Naive thymus-derived CD8-positive, alpha-beta T cell (primary cell): ENCODE measurements at places on chromosomes 12 and 14. TPM values are rescaled to one million over a fixed set of nuclear protein-coding genes. Genes with fewer than 3 reads are reported as not detected.

C12orf54 gene
- not detected for total RNA-seq

KLHL33 gene
- total RNA-seq: 0.52 TPM

SLC6A13 gene
- 3.1 TPM for total RNA-seq

CLEC4C gene
- total RNA-seq: not detected

SLC10A1 gene
- not detected for total RNA-seq

DCN gene
- total RNA-seq: not detected

LRP1-AS gene
- not detected for total RNA-seq

HOXC4 gene
- 0.63 TPM for total RNA-seq

PFDN5 gene
- total RNA-seq: 663 TPM

KRT86 gene
- total RNA-seq: not detected

RNASE7 gene
- total RNA-seq: not detected

NOS1 gene
- total RNA-seq: not detected

FRMD6 gene
- 4.1 TPM for total RNA-seq

SERPINA10 gene
- not detected for total RNA-seq

SLC24A4 gene
- total RNA-seq: not detected

ADAMTS20 gene
- total RNA-seq: not detected

ZC2HC1C gene
- total RNA-seq: 0.70 TPM

FGF23 gene
- not detected for total RNA-seq

DNA sequence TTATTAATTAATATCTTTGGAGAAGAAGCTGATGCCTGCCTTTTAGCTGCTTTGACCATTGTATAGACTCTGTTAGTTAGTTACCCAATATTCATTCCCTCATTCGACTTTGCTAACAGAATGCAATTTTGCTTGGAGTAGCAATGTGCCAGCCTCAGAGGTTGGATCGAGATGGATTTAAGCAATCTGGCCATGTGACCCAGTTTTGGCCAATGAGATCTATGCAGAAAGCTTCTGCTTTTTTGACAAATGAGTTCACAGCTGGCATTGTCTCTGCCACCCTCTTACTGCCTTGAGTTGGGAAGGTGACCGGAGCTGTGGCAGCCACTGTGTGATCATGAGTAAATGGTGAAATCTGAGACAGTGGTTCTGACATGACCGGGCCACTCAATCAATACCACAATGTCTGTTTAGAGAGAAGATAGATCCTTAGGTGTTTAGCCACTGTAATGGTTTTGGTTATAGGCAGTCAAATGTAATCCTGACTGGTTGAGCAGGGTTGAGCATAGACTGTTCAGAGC, 74.9 kb upstream of the MED13L start:
- no peak for DNase-seq

- DNase-seq: no peak
Observed at GRCh38 chr12:82458101-82458500, 99.8 kb downstream of the METTL25 start.

DNA sequence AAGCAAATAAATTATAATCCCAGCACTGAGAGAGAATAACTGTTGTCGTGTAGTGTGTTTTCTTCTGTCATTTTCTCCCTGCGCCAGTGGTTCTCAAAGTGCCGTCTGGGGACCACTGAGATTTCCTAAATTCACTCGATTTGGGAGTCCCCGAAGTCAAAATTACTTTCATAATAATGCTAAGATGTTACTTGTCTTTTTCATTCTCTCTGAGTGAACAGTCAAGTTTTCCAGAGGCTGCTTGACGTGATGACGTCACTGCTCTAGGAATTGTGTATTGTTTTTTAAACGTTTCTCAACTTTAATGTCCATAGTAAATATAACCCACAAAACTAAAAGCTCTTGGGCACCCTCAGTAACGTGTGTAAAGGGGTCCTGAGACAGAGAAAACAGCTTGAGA, 796 bp upstream of the POP5 start:
- DNase-seq: no peak

DNA sequence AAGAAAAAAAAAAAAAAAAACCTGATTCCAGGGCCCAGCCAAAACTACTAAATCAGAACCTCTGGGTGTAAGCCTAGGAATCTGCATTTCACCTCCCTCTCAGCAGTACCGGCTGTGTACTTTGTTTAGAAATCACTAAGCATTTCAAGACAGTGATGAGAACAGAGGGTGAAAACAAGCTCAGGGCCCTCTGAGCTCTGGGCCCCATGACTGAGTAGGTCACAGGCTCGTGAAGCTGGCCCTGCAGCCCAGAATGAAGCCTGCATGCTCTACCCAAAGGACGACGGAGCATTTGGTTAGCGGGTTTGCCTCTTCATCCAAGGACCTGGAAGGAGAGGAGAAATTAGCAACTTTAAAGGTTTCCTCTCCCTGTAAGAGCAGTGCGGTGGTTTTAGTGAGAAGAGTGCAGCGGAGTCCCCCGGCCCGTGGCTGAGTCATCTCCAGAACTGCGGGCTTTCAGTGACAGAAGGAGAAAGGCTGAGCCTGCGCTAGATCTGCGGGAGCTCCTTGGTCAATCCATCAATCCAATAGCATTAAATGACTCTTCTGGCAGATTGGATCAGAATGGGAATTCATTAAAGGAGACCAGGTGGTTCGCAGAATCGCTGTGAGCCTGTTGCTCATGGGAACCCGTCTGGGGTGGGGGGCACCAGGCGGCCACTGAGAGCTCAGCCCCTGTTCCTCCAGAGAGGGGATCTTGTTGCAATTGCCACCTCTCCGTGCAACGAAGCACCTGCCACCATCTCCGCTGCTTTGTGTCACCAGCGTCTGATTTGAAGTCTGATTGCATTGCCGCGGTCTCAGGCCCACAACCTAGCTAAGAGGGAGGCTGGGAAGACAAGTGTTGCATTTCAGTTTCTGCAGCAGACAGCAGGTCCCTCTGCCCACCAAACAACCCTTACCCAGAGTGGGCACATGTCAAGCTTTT, 7.3 kb downstream of the IL31 start:
- no peak for DNase-seq

GRCh38 chr12:62127516-62127915, 132.7 kb upstream of the USP15 start:
- DNase-seq: no peak

DNA sequence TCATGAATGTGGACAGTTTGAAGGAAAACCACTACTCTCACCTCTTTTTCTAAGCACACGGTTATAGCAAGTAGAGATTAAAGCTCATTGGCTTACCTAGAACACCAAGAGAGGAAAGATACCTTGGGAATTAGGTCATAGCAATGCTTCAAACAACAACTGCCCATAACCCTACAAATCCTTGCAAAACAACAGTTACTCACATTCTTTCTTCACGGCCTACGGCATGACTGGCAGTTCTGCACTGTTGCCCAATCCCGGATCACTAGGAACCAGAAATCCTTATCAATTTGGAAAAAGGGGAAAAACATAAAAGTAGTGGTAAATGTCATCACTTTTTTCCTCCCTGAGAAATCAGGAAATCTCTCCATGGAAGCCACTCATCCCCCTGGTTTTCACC, 9.6 kb upstream of the ISM2 start:
- DNase-seq: no peak

DNA sequence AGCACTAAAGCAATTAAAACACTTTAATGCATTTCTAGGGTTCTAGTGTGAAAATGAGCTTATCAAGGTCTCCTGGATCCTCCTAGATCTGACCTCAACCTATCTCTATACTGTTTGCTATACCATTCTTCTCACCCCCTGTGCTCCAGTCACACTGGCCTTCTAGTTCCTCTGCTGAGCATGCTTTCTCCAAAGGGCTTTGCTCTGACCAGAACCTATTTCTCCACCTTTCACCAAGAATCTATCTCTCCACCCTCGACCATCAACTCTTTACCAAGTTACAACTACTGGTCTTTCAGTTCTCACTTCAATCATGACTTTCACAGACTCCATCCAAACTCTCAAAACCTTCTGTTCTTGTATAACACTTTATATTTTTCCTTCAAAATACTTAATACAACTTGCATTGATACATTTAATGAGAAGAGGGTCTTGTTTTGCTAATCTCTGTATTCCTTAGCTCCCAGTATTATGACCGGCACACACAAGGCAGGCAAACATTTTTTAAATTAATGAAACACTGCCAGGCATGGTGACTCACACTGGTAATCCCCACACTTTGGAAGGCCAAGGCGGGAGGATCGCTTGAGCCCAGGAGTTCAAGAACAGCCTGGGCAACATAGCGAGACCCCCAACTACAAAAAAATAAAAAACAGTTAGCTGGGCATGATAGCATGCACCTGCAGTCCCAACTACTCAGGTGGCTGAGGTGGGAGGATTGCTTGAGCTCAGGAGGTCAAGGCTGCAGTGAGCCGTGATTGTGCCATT, 22.8 kb downstream of the PPP1R12A start:
- DNase-seq: no peak

DNA sequence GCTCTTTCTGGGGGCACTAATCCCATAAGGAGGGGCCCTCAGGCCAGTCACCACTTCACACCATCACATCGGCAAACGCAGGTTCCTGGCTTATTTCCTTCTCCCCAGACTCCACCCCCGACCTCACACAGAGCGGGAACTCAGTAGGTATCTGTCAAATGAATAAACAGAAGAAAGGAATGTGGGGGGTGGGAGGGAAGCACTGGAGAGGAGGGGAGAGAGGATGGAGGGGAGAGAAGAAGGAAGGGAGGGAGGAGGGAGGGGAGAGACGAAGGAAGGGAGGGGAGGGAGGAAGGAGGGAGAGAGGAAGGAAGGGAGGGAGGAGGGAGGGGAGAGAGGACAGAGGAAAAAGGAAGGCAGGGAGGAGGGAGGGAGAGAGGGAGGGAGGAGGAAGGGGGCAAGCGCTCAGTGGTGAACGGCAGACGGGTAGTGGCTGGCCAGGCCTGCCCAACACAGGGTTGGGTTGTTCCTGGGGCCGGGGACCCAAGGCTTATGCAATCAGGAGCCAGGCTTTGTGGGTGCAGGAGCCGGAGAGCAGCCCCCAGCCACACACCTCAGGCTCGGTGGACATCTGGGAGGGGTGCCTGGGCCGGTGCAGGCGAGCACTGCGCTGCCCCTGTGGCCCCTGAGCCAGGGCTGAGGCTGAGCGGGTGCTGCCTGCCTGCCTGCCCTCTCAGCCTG, 52.6 kb upstream of the FBRSL1 start:
- DNase-seq: no peak

DNA sequence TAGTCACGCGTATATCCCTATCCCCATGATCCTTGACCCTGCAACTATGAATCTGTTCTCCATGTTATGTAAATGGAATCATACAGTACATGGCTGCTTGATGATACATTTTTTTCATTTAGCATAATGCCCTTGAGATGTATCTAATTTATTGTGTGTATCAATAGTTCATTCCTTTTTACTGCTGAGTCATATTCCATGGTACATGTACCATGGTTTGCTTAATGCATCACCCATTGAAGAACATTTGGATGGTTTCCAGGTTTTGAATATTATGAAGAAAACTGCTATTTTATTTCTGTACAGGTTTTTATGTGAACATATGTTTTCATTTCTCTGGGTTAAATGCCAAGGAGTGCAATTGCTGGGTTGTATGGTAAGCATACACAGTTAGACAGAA, 4.0 kb upstream of the RNASE10 start:
- no peak for DNase-seq

GRCh38 chr12:69868695-69869094, 43.7 kb downstream of the MYRFL start:
- DNase-seq: no peak

DNA sequence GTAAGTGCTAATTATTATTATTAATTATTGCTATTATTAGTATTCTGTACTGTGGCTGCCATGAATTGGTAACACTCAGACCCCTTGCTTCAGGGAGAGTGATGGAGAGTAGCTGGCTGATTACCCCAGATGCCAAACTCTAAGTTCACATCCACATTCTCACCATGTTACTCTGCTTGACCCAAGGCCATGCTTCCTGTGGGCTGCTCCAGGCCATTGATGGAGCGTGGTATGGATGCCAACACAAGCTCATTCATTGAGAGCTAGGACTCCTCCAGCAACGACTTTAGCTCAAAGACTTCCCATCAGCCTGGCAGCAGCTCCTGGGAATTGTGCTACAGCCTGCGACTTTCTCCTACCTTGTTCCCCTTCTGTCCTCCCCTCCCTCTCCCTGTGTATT, 233.4 kb downstream of the MSRB3 start:
- no peak for DNase-seq

GRCh38 chr12:100675432-100675831, 101.9 kb downstream of the GAS2L3 start:
- no peak for DNase-seq

DNA sequence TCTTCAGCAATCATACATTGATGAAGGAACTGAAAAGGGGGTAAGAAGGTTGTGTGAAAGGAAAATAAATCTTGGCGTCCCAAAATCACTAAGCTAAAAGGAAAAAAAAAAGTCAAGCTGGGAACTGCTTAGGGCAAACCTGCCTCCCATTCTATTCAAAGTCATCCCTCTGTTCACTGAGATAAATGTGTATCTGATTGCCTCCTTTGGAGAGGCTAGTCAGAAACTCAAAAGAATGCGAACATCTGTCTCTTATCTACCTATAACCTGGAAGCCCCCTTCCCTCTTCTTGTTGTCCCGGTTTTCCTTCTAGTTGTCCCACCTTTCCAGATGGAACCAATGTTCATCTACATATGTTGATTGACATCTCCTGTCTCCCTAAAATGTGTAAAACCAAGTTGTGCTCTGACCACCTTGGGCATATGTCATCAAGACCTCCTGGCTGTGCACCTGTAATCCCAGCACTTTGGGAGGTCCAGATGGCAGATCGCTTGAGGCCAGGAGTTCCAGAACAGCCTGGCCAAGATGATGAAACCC, 53.1 kb downstream of the RESF1 start:
- no peak for DNase-seq

DNA sequence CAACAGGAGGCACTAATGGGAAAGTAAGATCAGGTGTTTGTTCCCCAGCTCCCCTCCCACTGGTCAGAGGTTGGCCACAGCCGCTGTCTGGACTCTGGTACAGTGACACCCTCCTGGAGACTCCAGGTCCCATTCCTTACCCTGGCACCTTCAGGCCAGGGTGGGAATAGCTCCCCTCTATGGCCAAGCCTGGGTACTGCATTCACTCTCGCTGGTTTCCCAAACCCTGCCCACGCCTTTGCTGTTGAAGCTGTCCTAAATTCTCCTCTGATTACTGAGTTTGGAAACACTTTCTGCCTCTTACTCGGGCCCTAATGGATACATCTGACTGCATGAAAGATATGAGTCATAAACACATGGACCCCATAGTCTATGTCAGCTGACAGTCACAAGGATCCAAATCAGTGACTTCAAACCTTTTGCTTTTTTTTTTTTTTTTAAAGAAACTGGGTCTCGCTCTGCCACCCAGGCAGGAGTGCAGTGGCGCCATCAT, 17.9 kb downstream of the HRK start:
- DNase-seq: no peak

DNA sequence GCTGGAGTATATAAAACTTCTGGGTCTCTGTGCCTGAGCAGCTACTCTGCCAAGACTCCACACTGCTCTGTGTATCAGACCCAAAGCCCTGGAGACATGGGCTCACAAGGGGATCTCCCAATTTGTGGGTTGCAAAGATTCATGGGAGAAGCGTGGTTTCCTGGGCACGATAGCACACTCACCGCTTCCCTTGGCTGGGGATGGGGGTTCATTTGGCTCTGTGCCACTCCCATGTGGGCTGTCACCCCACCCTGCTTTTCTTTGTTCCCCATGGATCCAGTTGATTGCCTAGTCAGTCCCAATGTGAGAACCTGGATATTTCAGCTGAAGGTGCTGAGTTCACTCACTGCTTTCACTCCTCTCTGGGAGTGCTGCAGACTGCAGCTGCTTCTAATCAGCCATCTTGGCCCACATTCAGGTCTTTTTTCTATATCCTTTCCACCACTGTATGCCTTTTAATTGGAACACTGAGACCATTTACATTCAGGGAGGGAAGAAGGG, 40.0 kb upstream of the PCNX4 start:
- no peak for DNase-seq
